Omental fat pad (tissue), 4 donors: ENCODE measurements at places on chromosomes 1 and 21. TPM values are rescaled to one million over a fixed set of nuclear protein-coding genes. Genes with fewer than 3 reads are reported as not detected.

Gene GREM2
- total RNA-seq = 0.09 TPM

GRCh38 chr1:178923512-178923911, 52.6 kb upstream of the ANGPTL1 start:
- no peak for DNase-seq

DNA sequence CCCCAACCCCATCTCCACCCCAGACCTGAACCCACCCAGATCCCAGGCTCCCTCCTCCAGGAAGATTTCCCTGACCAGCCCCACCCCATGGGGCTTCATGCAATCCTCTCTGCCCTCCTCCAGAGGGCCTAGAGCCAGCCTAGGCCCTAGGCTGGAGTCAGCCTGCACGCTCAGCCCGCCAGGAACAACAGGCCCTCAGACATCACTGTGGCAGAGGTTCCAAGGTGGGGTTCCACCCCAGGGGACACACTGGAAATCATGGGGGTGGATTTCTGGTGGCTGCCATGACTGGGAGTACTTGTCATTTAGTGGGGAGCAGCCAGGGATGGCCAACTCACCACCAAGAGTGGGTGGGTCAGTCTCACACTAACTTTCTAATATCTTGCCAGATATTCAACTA, 122.0 kb downstream of the GLIS1 start:
- DNase-seq = no peak

Gene OLFML2B
- total RNA-seq = 13.2 TPM

Gene LAD1
- total RNA-seq = 0.25 TPM

- DNase-seq = no peak
These were observed 214.7 kb upstream of the PTGFR start for GRCh38 chr1:78275906-78276685.

GRCh38 chr1:162021124-162021523, 2.5 kb downstream of the OLFML2B start:
- DNase-seq = no peak

GRCh38 chr21:32406405-32406804, 6.1 kb upstream of the EVA1C start:
- no peak for DNase-seq

DNA sequence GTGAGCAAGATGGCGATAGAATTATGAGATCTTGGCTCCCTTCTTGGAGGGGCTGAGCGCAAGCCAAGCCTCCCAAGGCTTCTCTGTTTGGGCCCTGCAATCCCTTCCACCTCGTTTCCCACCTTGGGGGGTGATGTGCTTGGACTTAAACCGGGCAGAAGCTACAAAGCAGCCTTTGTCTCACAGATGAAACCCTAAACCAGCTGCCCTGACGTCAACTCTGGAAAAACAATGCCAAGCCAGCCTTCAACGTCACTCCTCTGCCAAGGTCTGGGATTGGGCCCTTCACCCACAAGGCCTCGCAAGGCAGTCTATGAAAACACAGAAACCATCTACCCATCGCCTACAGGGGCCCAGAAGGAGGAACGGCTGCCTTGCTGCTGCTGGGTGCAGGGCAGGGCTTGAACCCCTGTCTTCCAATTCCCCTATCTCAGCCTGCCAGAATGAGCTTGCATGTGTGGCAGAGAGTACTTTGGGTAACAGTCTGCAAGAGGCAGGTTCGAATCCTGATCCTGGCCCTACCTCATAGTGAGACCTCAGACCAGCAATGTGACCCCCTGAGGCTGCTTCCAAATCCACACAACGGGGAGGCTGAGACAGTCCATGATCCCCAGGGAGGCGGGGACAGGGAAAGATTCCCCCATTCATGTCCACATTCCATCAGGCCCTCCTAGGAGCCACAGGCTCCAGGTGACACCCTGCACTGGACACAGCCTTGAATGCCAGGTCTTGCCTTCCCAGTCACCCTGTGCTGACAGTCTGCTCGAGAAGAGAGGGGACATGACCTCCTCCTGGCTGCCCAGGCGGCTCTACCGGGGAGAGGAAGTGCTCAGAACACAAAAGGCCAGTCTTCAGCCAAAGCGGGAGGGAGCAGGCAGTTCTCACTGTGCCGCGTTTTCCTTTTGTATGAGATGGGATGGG, 15.0 kb downstream of the IFFO2 start:
- DNase-seq = no peak
